RKO (cell line): ENCODE measurements at places on chromosomes 1 and 21.

DNA sequence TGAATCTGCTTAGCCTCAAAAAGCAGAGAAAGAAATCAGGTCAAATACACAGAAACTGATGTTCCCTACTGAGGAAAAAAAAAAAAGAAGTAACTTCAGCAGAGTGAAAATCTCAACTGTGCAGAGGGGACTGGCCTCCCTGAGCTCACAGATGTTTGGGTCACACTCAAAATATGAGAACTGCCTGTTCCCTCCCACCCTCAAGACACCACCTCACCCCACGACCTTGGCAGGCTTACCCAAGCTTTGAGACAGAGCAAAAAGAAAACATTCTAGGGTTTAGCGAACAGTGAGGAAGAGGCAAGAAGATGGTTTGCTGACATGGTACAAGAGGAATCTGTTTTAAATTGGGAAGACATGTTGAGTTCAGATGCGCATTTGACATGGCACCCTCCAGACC, 48.8 kb downstream of the NID1 start:
- no peak for DNase-seq

- no peak for DNase-seq
These were observed 137.8 kb downstream of the GALNT2 start for GRCh38 chr1:230204842-230205241.

DNA sequence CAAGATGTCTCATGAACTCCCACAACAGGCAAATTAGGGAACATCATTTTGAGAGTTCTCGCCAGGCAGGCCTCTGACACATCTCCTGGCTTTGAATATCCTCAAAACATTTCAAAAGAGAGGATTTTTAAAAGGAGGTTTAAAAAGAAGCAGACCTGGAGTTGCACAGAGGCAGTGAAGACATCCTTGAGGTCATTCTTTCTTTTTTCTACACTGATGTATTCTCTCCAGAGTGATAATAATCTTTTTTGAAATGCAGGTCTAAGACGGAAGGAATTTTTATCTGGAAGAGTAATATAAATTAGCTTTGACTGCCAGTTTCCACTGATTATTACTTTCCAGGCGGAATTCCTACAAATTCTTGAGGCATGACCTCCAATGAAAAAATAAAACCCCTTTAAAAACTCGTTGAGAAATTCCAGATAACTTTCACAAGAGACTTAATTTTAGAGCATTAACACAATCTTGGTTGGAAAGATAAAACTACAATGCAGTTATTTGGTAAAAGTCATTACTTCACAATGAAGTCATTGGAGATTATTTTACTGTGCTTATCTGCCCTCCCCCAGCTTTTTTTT, 125.0 kb downstream of the LYPLAL1 start:
- no peak for DNase-seq

GRCh38 chr1:116693759-116694480, 26.4 kb upstream of the IGSF3 start:
- no peak for DNase-seq

DNA sequence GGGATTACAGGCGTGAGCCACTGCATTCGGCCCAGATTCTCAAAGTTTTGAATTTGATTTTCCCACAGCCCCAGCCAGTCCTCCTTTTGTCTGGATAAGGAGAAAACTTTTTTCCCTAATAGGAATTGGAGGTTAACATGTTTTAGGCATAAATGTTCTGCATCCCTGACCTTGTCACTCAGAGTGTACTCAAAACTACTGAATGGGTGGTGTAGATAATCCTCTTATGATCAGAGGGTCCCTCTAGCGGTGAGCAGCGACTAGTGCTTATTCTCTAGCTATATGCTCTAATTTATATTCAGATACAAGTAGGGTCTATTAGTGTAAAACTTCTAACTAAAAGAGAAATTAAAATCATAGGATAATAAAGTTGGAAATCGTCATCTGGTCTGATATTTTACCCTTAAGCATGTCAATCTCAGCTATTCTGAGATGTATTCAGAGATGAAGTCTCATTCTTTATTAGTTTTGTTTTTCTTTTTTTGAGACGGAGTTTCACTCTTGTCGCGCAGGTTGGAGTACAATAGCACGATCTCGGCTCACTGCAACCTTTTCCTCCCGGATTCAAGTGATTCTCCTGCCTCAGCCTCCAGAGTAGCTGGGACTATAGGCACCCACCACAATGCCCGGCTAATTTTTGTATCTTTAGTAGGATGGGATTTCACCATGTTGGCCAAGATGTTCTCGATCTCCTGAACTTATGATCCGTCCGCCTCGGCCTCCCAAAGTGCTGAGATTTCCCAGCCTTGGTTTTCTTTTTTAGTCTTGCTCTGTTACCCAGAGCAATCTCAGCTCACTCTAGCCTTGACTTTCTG, 2.7 kb upstream of the PSMD4 start:
- DNase-seq = peak; percentile 94

DNA sequence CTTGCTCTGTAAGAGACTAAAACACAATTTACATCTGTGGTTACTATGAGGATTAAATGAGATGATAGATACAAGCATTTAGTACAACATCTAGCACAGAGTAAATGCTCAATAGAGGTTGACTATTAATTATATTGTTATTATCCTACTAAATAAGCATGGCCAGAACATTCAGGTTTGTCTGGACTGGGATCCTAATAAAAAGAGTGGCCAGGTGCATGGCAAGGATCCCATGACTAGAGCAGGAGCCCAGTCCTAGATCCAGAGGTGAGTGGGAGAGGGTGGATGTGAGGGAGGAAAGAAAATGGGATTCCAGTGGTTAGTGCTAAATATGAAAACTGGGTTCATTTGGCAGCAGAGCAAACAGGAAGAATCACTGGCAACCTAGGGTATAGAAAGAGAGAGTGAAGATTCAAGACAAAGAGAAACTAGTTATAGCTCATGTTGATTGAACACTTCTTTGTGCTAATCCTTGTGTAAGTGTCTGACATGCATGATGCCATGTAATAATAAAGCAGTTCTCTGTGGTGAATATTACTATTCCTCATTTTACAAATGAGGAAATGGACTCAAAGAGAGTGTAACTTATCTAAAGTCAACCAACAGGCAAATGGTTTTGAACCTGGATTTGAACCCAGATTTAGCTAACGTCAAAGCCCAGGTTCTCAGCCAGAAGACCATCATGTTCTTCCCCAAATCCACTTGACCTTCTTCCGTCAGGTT, 71.1 kb upstream of the FGGY start:
- no peak for DNase-seq

DNA sequence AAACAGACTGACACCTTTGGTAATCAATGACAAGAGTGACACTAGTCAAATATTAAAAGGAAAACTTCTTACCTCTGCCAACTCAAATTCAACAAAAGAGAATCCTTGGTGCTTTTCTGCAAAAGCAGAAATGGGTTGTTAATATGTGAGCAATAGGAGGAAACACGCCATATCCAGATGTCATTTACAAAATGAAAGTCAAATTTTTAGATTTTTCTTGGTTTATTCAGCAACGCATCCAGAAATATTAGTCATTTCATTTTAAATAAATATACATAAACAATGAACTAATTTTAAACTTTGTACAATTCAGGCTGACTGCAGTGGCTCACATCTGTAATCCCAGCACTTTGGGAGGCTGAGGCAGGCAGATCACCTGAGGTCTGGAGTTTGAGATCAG, 22.3 kb downstream of the PABPC4 start:
- no peak for DNase-seq

DNA sequence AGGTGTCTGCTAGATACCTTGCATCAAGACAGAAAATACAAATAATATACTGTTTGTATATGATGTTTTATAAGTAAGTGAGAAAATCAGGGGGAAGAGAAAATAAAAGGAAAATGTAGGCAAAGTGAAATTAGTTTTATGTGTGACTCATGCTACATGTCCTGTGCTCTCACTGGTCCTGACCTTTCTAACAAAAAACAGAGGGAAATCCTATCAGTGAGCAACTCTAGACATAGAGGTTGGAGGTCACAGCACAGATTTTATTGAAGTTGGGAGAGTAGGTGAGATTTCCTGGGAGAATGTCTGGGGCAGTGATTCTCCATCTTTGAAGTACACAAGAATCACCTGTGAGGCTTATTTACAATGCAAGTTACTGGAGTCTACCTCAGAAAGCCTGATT, 9.5 kb downstream of the SCCPDH start:
- DNase-seq = no peak

DNA sequence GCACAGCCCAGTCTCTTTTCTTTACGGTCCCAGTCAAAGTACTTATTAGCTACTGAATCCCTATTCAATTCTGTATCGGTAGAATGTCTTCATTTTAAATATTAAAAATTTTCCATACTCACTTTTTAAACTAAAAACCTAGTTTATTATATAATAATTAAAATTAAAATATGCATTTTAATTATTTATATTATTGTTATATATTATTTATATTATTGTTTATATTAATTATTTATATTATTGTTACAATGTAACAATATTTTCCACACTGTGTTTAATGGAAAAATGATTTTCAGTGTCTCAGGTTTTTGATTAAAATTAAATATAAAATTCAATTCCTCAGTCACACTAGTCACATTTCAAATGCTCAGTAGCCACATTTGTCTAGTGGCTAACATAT, 18.2 kb upstream of the PPP2R5A start:
- DNase-seq = no peak

DNA sequence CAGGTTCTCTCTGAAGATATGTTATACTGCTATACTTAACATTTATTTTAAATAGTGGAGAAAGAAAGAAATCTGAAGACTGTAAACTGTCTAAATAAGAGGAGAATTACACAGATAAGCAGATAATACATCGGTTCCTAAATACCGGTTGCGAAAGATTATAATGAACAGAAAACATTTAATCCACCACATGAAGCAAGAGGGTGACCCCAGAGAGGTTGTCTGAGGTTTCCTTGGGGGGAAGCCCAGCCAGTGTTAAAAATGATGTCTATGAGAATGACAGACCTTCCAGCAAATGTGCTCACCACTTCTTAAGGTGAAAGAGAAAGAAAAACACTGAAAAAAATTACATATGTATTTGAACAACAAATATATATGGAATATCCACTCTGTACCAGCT, 356.4 kb upstream of the KAZN start:
- DNase-seq = no peak

GRCh38 chr1:225881959-225882693, at the start of gene TMEM63A:
Gene TMEM63A (minus strand): TSS chr1:225882380. CDS start chr1:225877580, 4,800 bp downstream.
- peak; percentile 91 for DNase-seq

- peak; percentile 38 for DNase-seq
These were observed 14.9 kb upstream of the CENPS start for GRCh38 chr1:10415211-10415930.

- no peak for DNase-seq
These were observed 366.6 kb upstream of the NCAM2 start for GRCh38 chr21:20631633-20632032.

GRCh38 chr21:36237441-36237840, 80.8 kb downstream of the DOP1B start:
- no peak for DNase-seq

DNA sequence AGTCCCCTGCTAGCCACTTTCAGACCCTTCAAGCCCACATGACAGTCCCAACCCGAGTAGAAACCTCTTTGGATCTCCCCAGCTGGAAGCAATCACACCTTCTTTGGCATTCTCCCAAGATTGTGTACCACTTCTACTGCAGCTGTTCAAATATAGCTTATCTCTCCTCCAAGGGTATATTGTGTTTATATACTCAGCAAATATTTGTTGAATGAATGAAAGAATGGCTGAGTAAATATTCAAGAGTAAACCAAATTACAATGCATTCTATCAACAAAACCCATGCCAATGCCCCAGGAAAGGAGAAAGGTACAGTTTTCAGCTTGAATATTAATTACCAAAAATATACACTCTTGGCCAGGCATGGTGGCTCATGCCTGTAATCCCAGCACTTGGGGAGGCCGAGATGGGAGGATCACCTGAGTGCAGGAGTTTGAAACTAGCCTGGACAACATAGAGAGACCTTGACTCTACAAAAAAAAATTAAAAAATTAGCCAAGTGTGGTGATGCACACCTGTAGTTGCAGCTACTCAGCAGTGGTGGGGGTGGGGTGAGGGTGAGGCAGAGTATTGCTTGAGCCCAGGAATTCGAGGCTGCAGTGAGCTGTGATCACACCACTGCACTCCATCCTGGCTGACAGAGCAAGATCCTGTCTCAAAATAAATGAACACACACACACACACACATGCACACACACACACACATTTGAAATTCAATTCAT, 68.5 kb downstream of the NIBAN1 start:
- no peak for DNase-seq

DNA sequence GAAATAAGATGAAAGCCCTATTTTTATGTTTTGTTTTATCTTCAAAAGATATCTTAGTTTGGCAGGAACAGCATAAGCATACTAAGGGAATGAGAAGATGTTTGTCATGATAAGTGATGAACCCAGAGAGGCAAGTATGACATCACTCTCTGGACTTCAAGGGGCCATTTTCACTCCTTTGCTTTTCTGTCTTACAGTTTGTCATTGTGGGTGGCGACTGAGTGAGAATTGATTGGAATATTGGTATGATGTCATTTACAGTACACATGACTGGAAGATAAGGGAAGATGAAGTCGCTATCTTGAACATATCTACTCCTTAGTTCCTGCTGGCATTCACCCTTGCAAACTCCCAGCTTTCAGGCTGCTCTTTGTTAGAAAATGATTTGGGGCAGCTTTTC, 258.1 kb upstream of the RAB4A start:
- DNase-seq = no peak

- DNase-seq = no peak
These were observed 54.1 kb downstream of the CD2 start for GRCh38 chr1:116808200-116808847.

GRCh38 chr1:230752407-230752806, 5.2 kb downstream of the CAPN9 start:
- no peak for DNase-seq

- DNase-seq = peak; percentile 84
These were observed 1.4 kb upstream of the GPR161 start for GRCh38 chr1:168138134-168138533.

DNA sequence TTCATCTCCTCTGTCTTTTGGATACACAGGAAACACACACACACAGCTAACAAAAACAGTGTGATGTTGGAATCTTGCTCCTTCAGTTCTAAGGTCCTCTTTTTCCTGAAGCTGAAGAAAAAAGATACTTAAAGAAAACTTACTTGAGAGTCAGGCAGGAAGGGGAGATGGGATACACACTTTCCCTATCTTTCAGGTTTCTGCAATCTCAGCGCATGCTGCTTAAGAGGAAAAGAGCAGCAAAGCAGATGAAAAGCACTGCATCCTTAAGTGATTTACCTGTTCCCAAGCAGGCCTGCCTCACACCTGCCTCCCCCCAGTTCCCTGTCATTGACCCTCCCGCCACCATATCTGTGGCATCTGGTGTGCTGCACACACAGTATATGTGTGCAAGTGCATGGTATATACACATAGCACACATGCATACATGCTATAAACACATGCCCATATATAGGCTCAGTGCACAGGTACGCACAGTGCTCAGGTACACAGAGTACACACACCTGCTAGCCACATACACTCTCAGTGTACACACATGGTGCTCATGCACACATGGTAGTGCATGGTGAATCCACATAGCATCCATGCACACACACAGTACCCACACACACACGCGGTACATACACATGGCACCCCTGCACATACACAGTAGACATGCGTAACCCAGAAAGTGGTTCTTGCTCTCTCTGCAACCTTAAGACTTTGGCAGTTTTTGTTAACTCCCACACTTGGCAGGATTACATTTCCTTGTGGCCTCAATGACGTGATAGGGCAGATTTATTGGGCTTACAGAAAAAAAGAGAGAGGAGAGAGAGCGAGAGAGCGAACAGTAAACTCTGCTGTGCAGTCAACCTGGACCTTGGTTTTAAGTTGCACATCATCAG, 166.9 kb downstream of the TOMM20 start:
- DNase-seq = no peak
